ENCODE measurements at places on chromosomes 1 and 21.
A peak's percentile ranks its signal among the peaks of the same experiment; 100 is the strongest.

DNA sequence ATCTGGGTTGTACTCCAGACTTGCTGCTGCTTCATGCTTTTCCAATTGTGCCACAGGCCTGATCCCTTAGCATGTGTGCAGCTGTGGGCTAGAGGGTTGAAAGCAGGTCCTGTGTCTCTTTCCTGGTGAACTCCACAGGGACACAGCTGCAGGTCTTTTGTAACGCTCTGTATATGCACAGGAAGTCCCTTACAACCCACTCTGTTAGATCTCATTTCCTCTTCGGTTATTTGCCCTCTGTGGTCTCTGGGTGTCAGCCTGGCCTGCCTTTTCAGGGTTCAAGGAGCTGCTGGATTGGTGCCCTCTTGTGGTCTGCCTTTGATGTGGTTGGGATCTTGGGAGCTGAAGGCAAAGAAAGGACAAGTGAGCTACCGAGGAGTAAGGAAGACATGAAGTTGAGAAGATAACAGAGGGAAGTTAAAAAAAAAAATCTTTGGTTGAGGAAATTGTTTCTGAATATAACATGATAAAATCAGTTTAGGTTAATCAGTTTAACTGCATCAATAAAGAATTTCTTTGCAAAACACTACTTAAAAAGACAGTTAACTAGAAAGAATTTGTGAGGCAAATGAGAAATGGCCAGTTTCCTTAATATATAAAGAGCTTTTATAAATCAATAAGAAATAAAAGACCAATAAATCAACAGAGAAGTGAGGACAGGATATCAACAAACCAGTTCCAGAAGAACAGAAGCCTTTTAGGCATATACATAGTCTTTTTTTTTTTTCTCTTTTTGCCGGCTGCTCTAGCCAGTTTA, 44.1 kb downstream of the UCK2 start:
- peak; percentile 69 for DNase-seq

DNA sequence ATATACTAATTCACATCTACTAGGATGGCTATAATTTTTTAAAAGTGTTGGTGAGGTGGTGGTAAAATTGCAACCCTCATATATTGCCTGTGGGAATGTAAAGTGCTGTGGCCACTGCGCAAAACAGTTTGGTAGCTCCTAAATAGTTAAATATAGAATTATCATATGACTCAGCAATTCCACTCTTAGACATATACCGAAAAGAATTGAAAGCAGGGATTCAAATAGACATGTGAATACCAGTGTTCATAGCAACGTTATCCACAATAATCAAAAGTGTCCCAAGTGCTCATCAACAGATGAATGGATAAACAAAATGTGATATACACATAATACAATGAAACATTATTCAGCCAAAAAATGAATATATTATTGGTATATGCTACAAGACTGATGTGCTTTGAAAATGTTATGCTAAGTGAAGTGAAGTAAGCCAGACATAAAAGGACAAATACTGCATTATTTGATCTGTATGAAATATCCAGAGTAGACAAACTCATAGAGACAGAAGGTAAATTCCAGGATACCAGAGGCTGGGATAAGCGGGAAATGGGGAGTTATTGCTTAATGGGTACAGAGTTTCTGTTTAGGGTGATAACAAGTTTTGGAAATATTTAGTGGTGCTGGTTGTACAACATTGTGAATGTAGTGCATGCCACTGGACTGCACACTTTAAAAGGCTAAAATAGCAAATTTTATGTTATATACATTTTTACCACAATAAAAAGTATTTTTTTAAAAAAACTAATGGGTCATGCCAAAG, 342.5 kb downstream of the SEC16B start:
- no peak for DNase-seq

DNA sequence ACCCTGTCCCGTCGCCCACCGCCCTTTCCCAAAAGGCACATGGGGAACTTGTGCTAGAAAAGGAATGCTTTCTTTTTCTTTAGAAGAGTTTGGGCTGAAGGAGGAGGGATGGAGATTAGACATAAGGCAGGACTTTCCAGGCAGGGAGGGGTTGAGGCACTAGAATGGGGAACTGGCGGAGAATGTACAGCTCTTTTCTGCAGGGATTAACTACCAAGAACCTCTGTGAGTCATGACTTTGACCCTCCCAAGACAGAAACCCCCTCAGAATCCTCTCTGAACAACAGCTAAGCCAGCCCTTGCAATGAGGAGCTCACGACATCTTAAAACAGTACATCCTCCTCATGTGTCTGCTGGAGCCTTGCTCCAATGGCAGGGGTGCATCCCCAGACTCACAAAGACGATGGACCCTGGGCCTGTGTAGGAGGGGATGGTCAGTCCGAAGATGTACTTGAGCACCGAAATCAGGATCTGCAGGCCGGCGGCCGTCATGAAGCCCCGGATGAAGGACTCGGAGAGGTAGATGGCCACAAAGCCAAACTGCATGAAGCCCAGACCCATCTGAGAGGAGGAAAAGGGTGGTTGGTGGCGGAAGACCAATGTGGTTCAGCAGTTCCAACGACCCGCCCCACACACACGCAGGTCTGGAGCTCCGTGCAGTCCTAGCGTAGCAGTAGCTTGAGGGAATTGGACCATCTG, 13.6 kb downstream of the SLC26A9 start:
- no peak for DNase-seq

DNA sequence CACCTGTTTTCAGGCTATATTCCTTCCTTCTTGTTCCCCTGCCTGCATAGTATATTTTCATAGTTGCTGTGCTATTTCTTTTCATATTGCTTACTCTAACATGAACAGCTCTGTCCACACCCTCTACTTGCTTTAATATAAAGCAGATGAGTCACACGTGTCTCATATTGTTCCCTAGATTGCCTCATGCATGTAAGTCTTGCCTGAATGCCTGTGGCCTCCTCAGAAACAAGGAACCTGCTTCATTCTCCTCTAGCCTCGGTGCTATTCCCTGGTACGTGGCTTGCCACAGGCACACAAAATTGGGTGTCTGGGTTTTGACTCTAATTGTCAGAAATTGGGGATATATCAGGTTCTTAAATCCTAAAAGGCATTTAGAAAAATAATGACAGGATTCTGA, 16.5 kb upstream of the PKP1 start:
- DNase-seq: peak; percentile 13

GRCh38 chr1:25184001-25184762, 48.1 kb downstream of the SYF2 start:
- no peak for DNase-seq

GRCh38 chr1:115363171-115363570, 25.1 kb upstream of the NGF start:
- no peak for DNase-seq

GRCh38 chr1:98072047-98072446, 151.2 kb upstream of the DPYD start:
- DNase-seq: no peak

DNA sequence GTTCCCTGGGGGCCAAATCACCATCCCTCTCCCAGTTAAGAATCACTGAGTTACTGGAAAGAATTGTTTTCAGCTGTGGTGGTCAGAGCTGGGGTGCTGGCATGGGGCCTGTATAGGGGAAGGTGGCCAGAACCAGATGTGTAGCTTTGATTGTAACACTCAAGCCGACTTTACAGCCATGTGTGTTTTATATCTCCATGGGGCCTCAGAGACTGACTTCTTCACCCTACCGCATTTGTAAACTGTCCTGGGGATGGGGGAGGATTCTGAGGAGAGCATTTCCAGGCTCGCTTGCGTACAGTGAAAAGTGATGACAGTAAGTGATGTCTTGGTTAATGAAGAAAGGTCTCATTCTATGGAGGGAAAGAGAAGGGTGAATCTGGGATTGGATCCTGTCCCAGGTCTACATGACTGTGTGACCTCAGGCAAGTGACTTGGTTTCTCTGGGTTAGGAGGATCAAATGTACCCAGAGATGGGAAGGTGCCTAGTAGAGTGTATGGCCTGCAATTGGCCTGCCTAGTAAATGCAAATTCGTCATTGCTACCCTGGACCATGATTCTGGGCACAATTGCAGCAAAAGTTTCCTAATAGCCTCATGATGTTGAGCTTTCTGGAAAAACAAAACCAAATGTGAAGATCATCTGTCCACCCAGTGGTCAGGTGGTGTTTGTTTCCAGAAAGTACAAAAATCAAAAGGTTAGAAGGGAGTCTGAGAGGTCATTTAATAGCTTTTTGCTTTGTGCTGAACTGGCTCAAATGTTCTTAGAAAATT, 49.7 kb upstream of the RCC2 start:
- peak; percentile 29 for DNase-seq

DNA sequence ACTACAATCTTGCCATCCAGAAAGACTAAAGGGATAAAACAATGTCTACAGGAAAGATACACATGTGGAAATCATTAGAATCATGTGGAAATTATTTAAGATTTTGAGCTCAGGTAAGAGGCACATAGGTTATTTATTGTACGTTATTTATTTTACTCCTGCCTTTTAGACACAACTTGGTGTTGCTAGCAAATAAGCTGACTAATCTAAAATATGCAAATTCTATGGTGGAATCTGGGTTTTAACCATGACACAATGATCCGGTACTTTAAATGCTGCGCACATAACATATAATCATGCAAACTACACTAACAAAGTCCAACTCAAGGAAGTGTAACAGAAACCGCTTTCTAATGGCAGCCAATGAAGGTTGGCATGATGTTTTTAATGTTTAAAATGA, 112.5 kb downstream of the IFI44 start:
- DNase-seq: no peak

- no peak for DNase-seq
These were observed 9.8 kb downstream of the ITSN1 start for GRCh38 chr21:33651965-33652680.

DNA sequence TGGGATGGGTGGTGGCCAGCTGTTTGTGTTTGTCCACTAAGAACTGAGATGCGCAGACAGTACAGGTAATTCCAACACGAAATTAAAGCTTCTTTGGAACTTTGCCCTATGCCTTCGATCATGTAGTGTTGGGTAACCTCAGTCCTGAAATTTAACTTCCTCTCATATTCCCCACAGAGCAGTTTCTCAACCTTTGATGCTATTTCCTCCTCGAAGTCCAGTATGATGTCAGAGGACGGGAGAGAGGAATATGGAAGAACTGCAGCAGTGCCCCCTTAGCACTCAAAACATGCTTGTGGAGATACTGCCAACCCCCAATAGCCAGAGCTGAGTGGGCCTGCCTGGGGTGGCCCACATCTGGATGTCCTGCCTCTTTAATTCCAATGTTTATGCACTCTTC, 3.6 kb downstream of the LPAR3 start:
- DNase-seq: no peak

- DNase-seq: no peak
These were observed 28.1 kb downstream of the AK4 start for GRCh38 chr1:65176056-65176450.

- no peak for DNase-seq
These were observed 41.4 kb downstream of the KCNK1 start for GRCh38 chr1:233655301-233655740.

DNA sequence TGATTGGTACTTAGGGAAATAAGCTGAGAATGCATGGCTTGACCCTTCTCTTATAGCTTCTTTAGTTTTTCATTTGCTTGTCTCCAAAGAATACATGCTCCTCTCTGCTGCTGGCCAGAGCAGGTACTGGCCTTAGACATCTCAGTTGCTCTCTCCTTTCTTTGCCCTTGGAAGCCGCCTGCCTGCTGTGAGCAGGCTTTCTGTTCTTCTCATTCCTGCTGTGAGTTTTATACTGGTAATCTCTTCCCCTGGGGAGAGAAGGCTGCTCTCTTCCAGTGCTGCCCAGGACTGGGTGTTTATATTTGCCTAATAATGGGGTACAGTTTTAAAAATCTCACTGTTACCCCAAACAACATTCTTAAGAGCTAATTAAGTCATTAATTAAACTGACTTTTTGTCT, 323.5 kb upstream of the LRRC7 start:
- DNase-seq: no peak

DNA sequence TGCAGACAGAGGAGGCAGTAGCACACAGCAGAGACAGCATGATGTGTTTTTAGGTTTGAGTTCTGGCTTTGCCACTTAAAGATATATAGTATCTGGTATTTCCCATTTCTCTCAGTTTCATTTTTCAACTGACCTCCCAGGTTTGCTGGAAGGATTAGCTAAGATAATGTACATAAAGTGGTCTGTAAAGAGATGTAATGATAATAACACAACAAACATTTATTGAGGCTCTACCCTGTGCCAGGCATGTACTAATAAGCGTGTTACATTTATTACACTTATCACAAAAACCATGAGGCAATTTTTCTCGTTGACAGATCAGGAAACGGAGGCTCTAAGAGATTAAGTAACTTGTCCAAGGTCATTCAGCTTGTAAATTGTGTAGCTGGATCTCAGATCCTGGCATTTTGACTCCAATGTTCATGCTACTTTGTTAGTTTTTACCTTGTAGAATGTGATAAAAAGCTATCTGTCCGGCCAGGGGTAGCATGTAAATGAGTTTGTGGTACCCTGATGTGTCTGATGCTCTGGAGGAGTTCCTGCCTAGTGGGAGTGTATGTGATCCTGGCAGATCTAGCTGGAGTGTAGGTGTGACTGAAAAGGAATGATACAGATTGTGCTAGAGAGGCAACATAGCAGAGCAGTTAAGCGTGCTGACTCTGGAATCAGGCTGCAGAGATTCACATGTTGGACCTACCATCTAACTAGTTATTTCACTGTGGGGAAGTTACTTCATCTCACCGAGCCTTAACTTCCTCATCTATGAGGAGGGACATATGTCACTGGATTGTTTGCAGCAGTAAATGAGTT, 146.6 kb downstream of the VPS13D start:
- no peak for DNase-seq

- DNase-seq: no peak
These were observed 14.1 kb downstream of the MFSD2A start for GRCh38 chr1:39969048-39969447.

DNA sequence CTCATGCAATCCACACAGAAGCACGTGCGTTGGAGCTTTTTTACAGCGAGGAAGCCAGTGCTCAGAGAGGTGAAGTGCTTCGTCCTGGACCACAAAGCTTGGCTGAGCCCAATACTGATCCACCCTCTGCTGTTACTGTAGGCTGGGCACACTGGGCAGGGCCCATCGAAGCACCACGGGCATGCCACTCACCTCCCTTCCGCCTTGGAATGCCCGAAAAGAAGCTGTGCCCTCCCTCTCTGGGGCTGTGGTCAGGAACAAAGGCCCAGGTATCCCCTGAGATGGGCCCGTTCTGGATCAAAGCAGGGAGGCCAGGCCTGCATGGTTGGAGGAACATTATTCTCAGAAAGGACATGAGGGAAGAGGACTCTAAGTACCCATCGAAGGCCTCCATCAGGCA, 206.7 kb upstream of the C1orf174 start:
- no peak for DNase-seq

DNA sequence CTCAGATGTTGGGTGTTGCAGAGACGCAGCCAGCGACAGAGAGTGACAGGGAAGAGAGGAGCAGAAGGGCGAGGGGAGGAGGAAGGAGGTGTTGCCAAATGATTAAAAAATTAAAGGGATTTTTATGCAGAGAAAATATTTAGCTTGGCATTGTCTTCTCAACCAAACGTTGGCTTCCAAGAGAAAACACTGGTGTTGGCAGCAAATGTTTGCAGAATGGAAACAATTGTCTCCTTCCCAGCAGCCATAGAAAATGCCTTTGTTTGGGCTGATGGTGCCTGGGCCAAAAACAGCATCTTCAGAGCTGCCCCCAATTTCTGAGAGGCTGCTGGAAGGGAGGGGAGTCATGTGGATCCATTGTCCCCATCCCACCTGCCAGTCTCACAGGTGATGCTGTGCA, 29.7 kb upstream of the GRIK3 start:
- no peak for DNase-seq
